ENCODE measurements at places on chromosomes 2 and 18.

DNA sequence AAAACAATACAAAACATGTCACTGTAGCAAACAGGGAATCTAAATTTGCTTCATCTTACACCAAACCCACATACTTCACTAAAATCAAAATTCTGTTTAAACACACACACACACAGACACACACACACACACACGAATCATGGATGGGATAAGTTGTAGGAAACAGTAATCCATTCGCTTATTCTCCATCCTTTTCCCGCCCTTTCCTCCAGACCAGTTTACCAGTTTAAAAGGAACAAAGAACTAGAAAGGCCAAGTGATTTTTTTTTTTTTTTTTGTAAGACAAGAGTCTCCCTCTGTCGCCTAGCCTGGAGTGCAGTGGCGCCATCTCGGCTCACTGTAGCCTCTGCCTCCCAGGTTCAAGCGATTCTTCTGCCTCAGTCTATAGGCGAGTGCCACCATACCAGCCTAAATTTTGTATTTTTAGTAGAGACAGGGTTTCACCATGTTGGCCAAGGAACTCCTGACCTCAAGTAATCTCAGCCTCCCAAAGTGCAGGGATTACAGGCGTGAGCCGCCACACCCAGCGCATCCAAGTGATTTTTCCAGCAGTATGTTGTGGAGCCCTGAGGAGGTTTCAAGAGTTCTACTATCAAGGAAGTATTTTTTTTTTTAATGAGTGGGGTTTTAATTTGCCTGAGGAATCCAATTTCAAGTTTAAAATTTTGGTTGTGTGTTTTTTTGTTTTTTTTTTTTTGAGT, 5.7 kb downstream of the PSME4 start:
- DNase-seq: no peak

- DNase-seq: no peak
These were observed 183.4 kb upstream of the FN1 start for GRCh38 chr2:215619022-215619958.

GRCh38 chr2:109513749-109514588, 99.8 kb downstream of the SEPTIN10 start:
- DNase-seq: no peak

- no peak for DNase-seq
These were observed 131.2 kb upstream of the CCDC195 start for GRCh38 chr2:224847381-224847780.

- DNase-seq: no peak
These were observed 3.6 kb downstream of the CRYGB start for GRCh38 chr2:208142240-208142924.

DNA sequence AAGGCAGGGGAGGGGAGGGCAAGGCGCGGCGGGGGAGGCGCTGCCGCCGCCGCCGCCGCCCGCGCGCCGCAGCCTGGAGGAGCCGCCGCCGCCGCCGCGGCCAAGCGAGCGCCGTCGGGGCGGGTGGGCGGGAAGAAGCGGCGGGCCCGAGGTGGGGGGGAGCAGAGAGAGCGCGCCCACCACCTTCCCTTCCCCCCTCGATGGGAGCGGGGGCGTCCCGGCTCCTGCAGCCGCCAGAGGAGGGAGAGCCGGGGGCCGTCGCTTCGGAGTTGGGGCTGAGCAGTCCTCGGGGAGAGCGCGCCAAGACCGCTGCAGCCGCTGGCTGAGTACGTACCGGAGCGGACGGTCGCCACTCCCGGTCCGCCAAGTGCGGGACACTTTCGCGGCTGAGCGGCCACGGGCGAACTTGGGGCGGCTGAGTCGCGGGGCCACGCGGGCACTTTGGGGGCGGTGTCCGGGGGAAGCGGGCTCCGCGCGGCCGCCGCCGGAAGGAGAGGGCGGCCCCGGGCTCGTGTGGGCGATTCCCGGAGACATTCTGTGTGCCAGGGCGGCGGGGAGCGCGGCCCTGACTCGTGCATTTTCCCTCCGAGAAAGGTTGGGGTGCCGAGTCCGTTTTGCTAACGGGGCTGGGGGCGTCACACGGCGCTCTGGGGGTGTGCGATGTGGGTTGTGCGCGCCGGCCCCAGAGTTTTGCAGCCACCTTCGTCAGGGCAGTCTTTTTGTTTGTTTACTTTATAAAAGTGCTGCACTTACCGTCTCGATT, at the start of gene NAB1:
NAB1 (plus strand) TSS at position 49 of the 763 bp plus-strand sequence. CDS start 10,094 bp downstream, outside the sequence.
- DNase-seq: peak; percentile 55

DNA sequence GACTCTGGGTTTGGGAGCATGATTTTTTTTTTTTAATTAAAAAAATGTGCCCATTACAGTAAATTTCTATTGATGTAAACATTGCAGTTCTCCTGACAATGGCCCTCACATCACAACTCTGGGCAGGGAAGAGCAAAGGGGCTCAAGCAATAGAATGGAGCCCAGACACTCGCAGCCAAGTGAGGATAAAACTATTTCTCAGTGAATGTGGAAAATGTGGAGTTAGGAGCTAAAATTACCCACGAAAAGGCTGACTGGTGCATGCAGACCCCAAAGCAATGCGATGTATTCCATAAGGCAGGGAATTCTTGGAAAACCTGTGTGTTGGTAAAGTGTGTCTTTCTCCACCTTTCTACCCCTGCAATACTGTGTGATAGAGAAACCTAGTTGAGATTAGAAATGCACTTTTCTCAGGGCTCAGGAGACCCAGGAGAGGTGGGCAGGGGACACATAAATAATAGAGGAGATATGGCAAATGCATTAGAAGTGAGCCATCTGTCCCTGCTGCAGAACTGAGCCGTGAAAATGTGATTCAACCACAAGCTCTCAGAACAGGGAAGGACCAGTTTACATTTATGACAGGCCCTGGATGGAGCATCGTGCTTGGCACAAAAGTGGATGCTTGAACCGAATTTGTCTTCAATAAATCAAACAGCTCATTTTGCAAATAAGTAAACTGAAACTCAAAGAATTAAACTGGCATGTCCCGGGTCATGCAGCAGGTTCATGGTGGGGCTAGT, 100.1 kb downstream of the MYCN start:
- DNase-seq: no peak

GRCh38 chr2:177058747-177059146, 153.8 kb upstream of the HNRNPA3 start:
- no peak for DNase-seq

DNA sequence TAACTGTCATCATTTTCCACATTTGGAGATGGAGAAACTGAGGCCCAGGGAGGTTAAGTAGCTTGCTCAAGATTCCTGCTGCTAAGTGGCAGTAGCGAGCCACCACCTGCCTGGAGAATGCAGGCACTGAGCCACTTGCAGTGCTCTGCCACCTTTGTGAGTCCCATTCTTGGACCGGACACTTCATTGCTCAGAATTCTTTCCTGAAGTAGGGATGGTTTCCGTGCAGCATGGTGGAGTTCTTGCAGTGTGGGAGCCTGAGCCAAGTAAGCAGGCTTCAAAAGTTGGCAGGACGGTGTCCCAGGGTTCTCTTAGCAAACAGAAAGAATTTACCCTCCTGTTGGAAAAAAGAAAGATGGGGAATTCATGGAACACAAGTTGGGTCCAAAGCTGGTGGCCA, 115.0 kb upstream of the MMADHC start:
- no peak for DNase-seq

- DNase-seq: no peak
These were observed 1.8 kb downstream of the PRKCE start for GRCh38 chr2:45653122-45653913.

GRCh38 chr2:80476535-80477117, 172.1 kb upstream of the LRRTM1 start:
- DNase-seq: no peak

DNA sequence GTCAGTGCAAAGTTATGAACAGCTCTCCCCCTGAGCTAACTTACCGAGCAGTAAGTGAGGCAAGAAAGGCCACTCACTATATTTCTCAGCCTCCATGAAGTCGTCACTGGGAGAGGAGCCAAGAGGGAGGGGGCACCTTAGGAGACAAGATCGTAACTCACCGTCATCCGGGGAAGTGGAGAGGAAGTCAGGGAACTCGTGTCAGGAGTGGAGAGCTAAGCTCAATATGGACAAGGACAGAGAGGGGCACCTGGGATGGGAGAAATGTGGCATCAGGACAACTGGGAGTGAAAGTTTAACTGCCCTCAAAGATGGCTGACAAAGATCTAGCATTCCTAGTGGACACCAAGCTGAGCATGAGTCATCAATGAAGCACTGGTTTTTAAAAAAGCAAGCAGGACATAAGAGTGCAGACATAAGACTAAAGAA, 37.1 kb downstream of the BCL11A start:
- DNase-seq: no peak

GRCh38 chr2:239644011-239644410, 243.2 kb upstream of the HDAC4 start:
- no peak for DNase-seq

DNA sequence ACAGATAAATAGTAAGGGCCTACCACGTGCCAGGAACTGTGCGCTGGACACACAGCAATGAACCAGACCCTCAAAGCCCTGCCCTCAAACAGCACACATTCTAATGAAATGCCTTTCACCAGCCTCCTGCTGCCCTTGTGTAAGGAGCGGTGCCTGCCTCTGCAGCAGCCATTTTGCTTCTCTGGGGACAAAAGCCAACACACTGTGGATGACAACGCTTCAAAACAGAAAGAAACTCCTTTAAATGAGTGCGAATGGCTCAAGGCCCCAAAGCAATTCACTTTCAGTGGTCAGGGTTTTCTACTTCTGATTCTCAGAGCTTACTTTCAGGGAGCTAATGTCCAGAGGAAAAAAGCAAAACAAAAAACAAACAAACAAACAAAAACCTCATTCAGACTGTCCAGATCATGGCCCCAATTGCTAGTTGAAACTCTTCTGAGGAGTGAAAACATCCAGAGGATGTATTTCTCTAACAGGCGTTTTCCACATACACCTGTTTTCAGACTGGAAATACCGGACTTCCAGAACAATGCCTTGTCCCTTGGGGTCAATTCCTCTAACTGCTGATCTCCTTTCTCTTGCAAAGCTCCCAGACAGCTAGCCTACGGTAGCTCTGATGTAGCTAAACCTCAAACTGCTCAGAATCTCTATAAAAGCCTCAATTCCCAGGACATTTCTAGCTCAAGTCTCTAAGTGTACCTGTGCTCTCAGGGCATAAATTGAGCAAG, 323.3 kb upstream of the ZNF521 start:
- no peak for DNase-seq

GRCh38 chr2:45194596-45194995, 185.3 kb upstream of the SIX2 start:
- DNase-seq: no peak

DNA sequence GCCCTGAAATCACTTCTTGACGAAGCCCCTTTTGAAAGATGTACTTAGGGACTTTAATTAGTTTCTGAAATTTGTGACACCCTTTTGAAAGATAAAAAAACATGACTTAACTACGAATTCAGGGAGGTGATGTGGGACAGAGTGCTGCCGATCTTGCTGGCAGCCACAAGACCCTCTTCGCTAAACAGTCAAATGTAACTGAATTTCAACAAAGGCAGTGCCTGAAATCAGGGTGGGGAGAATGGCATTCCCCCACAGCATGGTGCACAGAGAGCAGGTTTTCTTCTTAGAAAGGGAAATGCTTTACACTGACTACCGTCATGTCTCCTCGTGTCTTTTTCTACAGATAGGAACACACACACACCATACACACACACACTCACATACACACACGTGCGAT, 640.2 kb upstream of the POU3F3 start:
- no peak for DNase-seq

DNA sequence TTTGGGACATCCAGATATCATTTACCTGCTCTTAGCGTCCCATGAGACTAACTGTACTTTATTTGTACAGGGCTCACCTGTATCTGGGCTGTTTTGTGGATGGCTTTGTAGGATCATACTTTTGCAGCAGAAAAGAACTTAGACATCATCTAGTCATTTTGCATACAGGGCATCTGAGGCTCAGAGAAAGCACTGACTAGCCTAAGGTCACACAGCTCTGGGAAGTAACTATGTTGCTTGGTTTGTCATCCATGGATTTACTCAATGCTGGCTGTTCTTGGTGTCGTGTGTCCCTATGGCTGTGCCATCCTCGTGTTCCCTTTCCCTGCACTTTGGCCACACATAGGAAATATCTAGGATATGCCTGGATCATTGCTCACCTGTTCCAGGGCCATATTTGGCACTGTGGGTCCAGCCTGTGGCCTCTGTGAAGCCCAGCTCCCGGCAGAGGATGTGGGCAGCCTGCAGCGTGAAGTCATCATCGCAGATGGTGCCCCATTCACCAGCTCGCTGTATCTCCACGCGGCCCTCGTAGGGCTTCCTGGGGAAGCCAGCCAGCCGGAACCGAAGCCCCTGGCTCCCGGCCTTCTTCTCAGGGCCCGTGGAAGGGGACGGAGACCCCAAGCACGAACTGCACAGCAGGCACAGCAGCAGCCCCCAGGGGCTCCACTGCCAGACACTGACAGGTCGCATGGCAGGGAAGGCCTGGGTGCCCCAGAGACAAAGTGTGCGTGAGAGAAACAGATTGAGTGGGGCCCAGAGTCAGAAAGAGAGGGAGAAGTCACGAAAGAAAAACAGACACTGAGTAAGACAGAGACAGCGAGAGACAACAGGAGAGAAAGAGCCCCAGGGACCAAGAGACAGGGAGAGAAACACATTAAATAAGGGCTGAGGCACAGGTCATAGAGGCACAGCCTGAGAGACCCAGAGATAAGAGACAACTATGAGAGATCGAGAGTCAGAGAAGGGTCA, 1.5 kb downstream of the LOXL3 start:
- no peak for DNase-seq

- no peak for DNase-seq
These were observed 19.4 kb downstream of the KRCC1 start for GRCh38 chr2:88036182-88036581.

DNA sequence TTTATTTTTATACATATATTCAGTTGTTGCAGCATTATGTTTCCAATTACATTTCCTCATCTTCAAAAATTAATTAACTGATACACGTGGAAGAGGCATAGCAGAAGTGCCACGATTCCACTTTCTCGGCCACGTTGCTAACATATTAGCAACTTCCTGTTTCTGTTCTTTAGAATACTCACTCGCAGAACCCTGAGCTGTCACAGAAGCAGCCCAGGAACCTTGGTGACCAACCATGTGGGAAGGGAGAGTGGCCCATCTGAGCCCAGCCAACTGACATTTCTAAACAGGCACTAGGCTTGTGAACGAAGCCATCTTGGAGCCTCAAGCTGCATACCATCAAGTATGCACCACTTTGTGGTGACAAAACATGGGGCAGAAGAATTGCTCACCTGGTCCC, 350.1 kb downstream of the CBLN2 start:
- DNase-seq: no peak

Data from effector memory CD8-positive, alpha-beta T cell (primary cell).